PC-3 (cell line): ENCODE measurements at places on chromosomes 1 and 21. TPM values are rescaled to one million over a fixed set of nuclear protein-coding genes. Genes with fewer than 3 reads are reported as not detected.

Gene PTPRC
- 0.11 TPM in 1 of 2 replicates, not detected in the other for total RNA-seq

- DNase-seq = no peak
Measured at GRCh38 chr1:25206201-25206600, 26.1 kb downstream of the SYF2 start.

DNA sequence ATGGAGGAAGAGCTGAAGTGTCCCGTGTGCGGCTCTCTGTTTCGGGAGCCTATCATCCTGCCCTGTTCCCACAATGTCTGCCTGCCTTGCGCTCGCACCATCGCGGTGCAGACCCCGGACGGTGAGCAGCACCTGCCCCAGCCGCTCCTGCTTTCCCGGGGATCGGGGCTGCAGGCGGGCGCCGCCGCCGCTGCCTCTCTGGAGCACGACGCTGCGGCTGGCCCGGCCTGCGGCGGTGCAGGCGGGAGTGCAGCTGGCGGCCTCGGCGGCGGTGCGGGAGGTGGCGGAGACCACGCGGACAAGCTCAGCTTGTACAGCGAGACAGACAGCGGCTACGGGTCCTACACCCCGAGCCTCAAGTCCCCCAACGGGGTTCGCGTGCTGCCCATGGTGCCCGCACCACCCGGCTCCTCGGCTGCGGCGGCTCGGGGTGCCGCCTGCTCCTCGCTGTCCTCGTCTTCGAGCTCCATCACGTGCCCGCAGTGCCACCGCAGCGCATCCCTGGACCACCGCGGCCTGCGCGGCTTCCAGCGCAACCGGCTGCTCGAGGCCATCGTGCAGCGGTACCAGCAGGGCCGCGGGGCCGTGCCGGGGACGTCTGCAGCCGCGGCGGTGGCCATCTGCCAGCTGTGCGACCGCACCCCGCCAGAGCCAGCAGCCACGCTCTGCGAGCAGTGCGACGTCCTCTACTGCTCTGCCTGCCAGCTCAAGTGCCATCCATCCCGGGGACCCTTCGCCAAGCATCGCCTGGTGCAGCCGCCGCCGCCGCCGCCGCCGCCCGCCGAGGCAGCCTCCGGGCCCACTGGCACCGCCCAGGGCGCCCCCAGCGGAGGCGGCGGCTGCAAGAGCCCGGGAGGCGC is 1.3 kb downstream of the TRIM67 start:
- DNase-seq = no peak

DNA sequence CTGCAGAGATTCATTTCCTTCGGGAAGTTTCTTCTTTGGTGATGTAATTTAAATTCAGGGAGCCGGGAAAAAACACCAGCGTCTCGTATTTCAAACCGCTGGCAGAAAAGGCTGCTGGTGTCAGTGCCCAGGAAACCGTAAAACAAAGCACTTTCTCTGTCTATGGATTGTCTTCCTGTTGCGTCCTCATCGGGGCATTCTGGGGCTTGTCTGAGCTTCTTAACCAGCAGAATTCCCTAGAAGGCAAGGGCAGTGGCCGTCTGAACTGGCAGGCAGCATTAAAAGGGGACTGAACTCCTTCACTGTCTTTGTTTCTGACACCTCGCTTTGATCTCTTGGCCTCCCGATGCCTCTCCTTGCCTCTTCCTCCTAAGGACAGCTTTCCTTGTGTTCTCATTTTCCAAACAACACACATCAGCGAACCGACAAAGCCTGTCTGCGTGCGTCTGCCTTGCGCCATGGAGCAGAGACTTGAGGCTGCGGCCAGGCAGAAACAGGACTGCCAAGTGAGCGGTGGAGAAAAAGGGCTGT is 391.6 kb upstream of the VAMP3 start:
- DNase-seq = peak; percentile 45

DNA sequence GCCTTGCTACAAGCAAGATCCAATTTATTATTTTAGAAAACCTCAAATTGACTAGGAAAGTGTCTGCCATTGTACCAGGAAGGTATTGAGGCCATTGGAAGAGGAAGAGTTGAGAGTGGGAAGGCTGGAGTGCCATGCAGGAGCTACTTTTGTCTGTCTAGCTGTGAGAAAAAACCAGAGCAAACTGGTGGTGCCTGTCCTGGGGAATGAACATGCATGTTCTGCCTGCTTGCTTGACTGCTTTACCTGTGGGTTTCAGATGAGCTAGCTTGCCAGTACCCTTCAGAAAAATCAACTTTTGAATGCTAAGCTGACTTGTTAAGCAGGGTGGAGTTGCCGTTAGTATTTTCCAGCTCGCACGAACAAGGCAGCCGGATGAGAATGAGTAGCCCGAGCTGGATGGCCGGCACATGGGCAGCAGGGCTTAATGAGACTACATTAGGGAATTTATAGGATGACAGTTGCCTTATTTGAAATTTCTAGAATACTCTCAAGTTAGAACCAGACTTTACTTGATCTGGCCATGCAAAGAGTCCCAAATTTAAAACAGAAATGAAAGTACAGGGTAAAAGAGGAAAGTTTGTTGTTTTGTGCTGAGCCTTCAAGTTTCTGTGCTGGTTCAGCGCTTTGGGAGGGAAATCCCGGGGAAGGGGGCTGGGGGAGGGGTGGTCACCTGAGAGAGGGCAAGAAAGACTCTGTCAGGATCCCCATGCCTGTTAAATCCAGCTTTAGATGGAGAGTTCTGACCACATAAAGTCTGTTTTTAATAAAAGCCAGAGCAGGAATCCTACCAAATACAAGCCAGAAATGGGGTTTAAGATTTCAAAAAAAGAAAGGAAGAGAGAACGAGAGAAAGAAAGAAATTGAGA is 29.6 kb upstream of the C1orf105 start:
- DNase-seq = no peak
